ENCODE measurements at places on chromosomes 4 and X. TPM values are rescaled to one million over a fixed set of nuclear protein-coding genes. Genes with fewer than 3 reads are reported as not detected.

DNA sequence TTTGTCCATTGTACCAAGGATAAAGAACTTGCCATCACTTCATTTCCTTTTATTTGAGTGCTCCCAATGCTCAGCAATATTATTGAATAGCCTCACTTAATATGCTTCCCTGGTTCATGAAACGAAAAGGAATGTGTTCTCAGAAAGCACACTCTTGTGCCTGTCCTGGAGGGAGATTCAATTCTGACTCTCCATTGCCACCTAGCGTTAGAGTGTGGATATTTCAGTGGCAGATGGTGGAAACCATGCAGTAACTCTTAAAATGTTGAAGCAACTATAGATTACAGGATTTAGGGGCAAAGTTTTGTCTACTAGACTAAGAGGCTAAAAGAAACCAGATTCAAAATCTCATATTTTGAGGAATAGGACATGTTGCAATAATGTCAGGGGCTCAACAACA lies 36.0 kb downstream of the GAB3 start:
- H3K36me3 ChIP-seq, result peaks cover 11% of the 10 kb centered on the region
- peaks cover 7% of the 10 kb centered on the region for H3K4me1 ChIP-seq
- peak; percentile 78 for DNase-seq
- H3K4me3 ChIP-seq, result no peak overlapping the region

- peaks cover 8% of the 10 kb centered on the region for H3K27me3 ChIP-seq
- H3K36me3 ChIP-seq, result no peaks in the 10 kb centered on the region
- peaks cover 16% of the 10 kb centered on the region for H3K4me1 ChIP-seq
Measured at GRCh38 chr4:185587427-185588161, 52.3 kb upstream of the PDLIM3 start.

DNA sequence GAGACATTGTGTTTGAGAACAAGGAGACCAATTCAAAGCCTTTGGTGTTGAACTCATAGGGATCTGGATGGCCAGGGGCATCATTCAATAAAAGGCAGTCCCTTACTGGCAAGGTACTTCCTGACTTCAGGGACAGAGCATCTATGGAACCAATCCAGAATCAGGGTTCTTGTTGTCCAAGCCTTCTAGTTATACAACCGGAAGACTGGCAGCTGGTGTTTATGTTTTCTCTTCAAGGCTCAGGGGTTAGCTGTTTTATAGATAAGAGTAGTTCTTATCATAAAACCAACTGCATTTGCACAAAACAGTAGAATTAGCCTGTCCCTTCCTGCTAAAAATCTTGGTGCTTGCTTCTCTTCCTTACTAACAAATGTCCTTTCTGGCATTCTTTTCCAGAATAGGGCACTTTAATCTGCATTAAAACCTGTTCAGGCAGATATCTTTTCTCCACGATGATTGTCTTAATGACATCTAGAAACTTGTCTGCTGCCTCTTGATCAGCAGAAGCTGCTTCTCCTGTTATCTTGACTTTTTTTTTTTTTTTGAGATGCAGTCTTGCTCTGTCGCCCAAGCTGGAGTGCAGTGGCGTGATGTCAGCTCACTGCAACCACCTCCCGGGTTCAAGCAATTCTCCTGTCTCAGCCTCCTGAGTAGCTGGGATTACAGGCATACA lies 38.4 kb upstream of the ARHGEF6 start:
- no peaks in the 10 kb centered on the region for H3K4me1 ChIP-seq
- no peak overlapping the region for H3K4me3 ChIP-seq
- DNase-seq, result no peak
- no peaks in the 10 kb centered on the region for H3K27me3 ChIP-seq

GRCh38 chr4:185472103-185472542 lies 590 bp upstream of the CCDC110 start:
- peak overlapping the region; percentile 76 for H3K27ac ChIP-seq
- peak overlapping the region; percentile 91 for H3K4me3 ChIP-seq
- no peak for DNase-seq

- H3K36me3 ChIP-seq, result no peaks in the 10 kb centered on the region
- no peak overlapping the region for H3K27ac ChIP-seq
- H3K4me1 ChIP-seq, result no peaks in the 10 kb centered on the region
- peak; percentile 7 for DNase-seq
- H3K27me3 ChIP-seq, result no peaks in the 10 kb centered on the region
- H3K4me3 ChIP-seq, result no peak overlapping the region
Measured at GRCh38 chrX:49988143-49988542, 65.7 kb downstream of the CLCN5 start.

DNA sequence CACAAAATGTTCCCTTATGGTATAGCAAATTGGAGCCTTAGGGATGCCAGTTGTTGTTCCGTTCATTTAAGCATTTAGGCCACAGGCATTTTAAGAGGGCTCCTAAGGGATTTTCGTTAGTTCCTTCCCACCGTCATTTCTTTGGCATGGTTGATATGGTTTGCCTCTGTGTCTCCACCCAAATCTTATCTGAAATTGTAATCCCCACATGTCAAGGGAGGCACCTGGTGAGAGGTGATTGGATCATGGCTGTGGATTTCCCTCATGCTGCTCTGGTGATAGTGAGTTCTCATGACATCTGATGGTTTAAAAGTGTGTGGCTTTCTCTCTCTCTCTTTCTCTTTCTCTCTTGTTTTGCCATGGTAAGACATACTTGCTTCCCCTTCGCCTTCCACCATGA lies 104.1 kb downstream of the ASB9 start:
- no peak for DNase-seq
- H3K36me3 ChIP-seq, result no peaks in the 10 kb centered on the region
- H3K27me3 ChIP-seq, result no peaks in the 10 kb centered on the region

GRCh38 chr4:77496457-77496856 lies 109.2 kb upstream of the CXCL13 start:
- peak; percentile 23 for DNase-seq
- H3K36me3 ChIP-seq, result no peaks in the 10 kb centered on the region
- no peak overlapping the region for H3K27ac ChIP-seq
- H3K4me1 ChIP-seq, result no peaks in the 10 kb centered on the region
- H3K27me3 ChIP-seq, result no peaks in the 10 kb centered on the region

- peaks cover 21% of the 10 kb centered on the region for H3K36me3 ChIP-seq
- no peak overlapping the region for H3K4me3 ChIP-seq
- H3K4me1 ChIP-seq, result no peaks in the 10 kb centered on the region
- H3K27ac ChIP-seq, result no peak overlapping the region
Measured at GRCh38 chr4:53479736-53480525, 102.5 kb downstream of the FIP1L1 start.

- H3K4me3 ChIP-seq, result no peak overlapping the region
- no peaks in the 10 kb centered on the region for H3K4me1 ChIP-seq
- no peak overlapping the region for H3K27ac ChIP-seq
- no peak for DNase-seq
Measured at GRCh38 chrX:94908171-94908570, 1234.2 kb downstream of the FAM133A start.

GRCh38 chr4:17480210-17480927 lies 31.5 kb downstream of the QDPR start:
- no peak overlapping the region for H3K4me3 ChIP-seq
- no peak overlapping the region for H3K27ac ChIP-seq
- no peaks in the 10 kb centered on the region for H3K4me1 ChIP-seq
- H3K36me3 ChIP-seq, result no peaks in the 10 kb centered on the region
- DNase-seq, result no peak

GRCh38 chr4:72843466-72843865 lies 226.1 kb downstream of the COX18 start:
- no peaks in the 10 kb centered on the region for H3K36me3 ChIP-seq
- DNase-seq, result no peak
- no peak overlapping the region for H3K4me3 ChIP-seq
- no peaks in the 10 kb centered on the region for H3K27me3 ChIP-seq

- no peaks in the 10 kb centered on the region for H3K4me1 ChIP-seq
- no peak overlapping the region for H3K4me3 ChIP-seq
- H3K27me3 ChIP-seq, result no peaks in the 10 kb centered on the region
- no peak for DNase-seq
Measured at GRCh38 chrX:140087875-140088274, 122.6 kb upstream of the CXorf66 start.

DNA sequence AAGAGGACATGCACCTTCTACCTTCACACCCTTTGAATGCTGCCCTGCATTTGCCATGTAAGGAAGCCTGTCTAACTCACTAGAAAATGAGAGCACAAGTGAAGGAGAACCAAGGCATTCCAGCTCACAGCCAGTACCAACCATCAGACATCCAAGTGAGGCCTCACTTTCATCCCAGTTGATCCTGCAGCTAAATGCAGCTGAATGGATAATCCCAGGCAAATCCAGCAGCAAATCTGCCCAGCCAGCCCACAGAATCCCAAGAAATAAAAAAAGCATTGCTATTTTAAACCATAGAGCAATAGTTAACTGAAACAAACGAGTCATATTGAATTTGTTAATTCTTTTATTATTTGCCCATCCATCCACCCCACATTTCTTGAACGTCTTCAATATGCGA lies 112.5 kb downstream of the C4orf33 start:
- H3K4me1 ChIP-seq, result no peaks in the 10 kb centered on the region
- no peaks in the 10 kb centered on the region for H3K36me3 ChIP-seq
- no peaks in the 10 kb centered on the region for H3K27me3 ChIP-seq

- H3K27me3 ChIP-seq, result no peaks in the 10 kb centered on the region
- no peaks in the 10 kb centered on the region for H3K4me1 ChIP-seq
- H3K36me3 ChIP-seq, result no peaks in the 10 kb centered on the region
- H3K27ac ChIP-seq, result no peak overlapping the region
- H3K4me3 ChIP-seq, result no peak overlapping the region
Measured at GRCh38 chr4:55291227-55291640, 54.8 kb upstream of the SRD5A3 start.

GRCh38 chr4:39286263-39286662 lies 79.9 kb downstream of the RFC1 start:
- DNase-seq, result no peak
- no peak overlapping the region for H3K27ac ChIP-seq
- no peak overlapping the region for H3K4me3 ChIP-seq
- no peaks in the 10 kb centered on the region for H3K4me1 ChIP-seq
- peaks cover 84% of the 10 kb centered on the region for H3K36me3 ChIP-seq

- DNase-seq, result no peak
- H3K4me3 ChIP-seq, result no peak overlapping the region
- H3K36me3 ChIP-seq, result no peaks in the 10 kb centered on the region
- no peaks in the 10 kb centered on the region for H3K4me1 ChIP-seq
- no peaks in the 10 kb centered on the region for H3K27me3 ChIP-seq
- no peak overlapping the region for H3K27ac ChIP-seq
Measured at GRCh38 chr4:169143335-169143734, 127.4 kb downstream of the SH3RF1 start.

DNA sequence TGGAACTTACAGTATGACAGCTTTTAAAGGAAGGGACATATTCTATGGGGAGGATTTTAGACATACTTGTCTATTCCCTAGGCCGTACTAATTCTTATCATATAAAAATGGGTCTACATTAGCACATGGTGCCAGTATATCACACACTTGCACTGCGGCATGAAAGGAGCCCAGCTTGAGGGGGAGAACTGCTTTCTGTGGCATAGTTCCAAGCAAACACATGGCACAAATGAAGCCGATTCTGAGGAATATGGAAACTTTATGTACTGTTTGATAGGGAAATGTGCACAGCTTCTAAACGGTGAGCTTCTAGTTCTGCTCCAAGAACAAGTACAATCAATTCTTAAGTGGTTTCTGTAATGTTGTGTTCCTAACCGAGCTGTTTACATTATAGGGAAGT lies 675.6 kb upstream of the FTHL17 start:
- no peaks in the 10 kb centered on the region for H3K36me3 ChIP-seq
- H3K4me3 ChIP-seq, result no peak overlapping the region
- H3K27ac ChIP-seq, result no peak overlapping the region
- no peak for DNase-seq
- H3K4me1 ChIP-seq, result no peaks in the 10 kb centered on the region

GRCh38 chrX:8245411-8245810 lies 74.3 kb upstream of the VCX2 start:
- no peaks in the 10 kb centered on the region for H3K4me1 ChIP-seq
- H3K4me3 ChIP-seq, result no peak overlapping the region
- no peak for DNase-seq
- H3K36me3 ChIP-seq, result no peaks in the 10 kb centered on the region
- H3K27ac ChIP-seq, result no peak overlapping the region

- no peaks in the 10 kb centered on the region for H3K4me1 ChIP-seq
- no peak overlapping the region for H3K27ac ChIP-seq
- no peaks in the 10 kb centered on the region for H3K27me3 ChIP-seq
- no peaks in the 10 kb centered on the region for H3K36me3 ChIP-seq
- DNase-seq, result no peak
- no peak overlapping the region for H3K4me3 ChIP-seq
Measured at GRCh38 chr4:174930895-174931294, 12.7 kb downstream of the ADAM29 start.

GRCh38 chr4:15515106-15515505 lies 45.4 kb downstream of the CC2D2A start:
- no peak overlapping the region for H3K4me3 ChIP-seq
- H3K36me3 ChIP-seq, result peaks cover 83% of the 10 kb centered on the region
- no peaks in the 10 kb centered on the region for H3K27me3 ChIP-seq
- no peak overlapping the region for H3K27ac ChIP-seq

DNA sequence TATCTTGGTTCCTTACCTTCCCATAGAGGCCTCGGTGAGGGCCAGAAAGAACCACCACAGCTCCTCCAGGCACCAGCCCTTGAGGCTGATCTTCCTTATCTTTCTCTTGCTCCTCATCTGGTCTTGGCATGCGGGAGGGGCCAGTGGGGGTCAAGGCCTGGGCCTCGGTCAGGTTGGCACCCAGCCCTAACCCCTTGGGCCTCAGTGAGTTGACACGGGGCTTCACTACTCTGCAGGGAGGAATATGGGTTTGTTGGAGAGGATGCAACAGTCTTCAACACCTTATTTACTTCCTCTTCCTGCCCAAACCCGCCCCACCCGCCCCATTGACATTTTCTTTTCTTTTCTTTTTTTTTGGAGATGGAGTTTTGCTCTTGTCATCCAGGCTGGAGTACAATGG lies 6.0 kb downstream of the GPKOW start:
- DNase-seq, result no peak
- H3K27ac ChIP-seq, result no peak overlapping the region
- peaks cover 6% of the 10 kb centered on the region for H3K4me1 ChIP-seq
- H3K36me3 ChIP-seq, result peaks cover 94% of the 10 kb centered on the region
- no peak overlapping the region for H3K4me3 ChIP-seq
- no peaks in the 10 kb centered on the region for H3K27me3 ChIP-seq

- no peaks in the 10 kb centered on the region for H3K27me3 ChIP-seq
Measured at GRCh38 chr4:148857973-148858534, 415.8 kb upstream of the NR3C2 start.

- no peaks in the 10 kb centered on the region for H3K36me3 ChIP-seq
- H3K27ac ChIP-seq, result no peak overlapping the region
- H3K27me3 ChIP-seq, result no peaks in the 10 kb centered on the region
- H3K4me1 ChIP-seq, result no peaks in the 10 kb centered on the region
Measured at GRCh38 chrX:124931958-124932357, 387.7 kb upstream of the TEX13C start.

- H3K27ac ChIP-seq, result no peak overlapping the region
- no peak for DNase-seq
- H3K36me3 ChIP-seq, result no peaks in the 10 kb centered on the region
- H3K27me3 ChIP-seq, result no peaks in the 10 kb centered on the region
- H3K4me3 ChIP-seq, result no peak overlapping the region
Measured at GRCh38 chr4:36320117-36320896, 38.9 kb downstream of the DTHD1 start.

Gene OSTC
- 7.5 TPM for total RNA-seq

Gene MAGEA2
- total RNA-seq, result not detected

Gene EIF1AX
- 31.4 TPM for total RNA-seq

Gene SASH3
- total RNA-seq, result not detected

Gene EXOC1L
- total RNA-seq, result 2.0 TPM

Gene RHOXF2
- not detected for total RNA-seq

Gene GRID2
- not detected for total RNA-seq

Gene FAM184B
- not detected for total RNA-seq

Gene MSMO1
- 10.3 TPM for total RNA-seq

Gene GDPD2
- total RNA-seq, result not detected

Gene CDKL2
- total RNA-seq, result not detected

Gene SMIM10L2A
- not detected for total RNA-seq

Gene MID2
- total RNA-seq, result 15.6 TPM

Gene ARSJ
- 4.1 TPM for total RNA-seq
